Testis (tissue), 5 donors: ENCODE measurements at places on chromosomes 1 and 21. TPM values are rescaled to one million over a fixed set of nuclear protein-coding genes. Genes with fewer than 3 reads are reported as not detected.
A peak's percentile ranks its signal among the peaks of the same experiment; 100 is the strongest.

DNA sequence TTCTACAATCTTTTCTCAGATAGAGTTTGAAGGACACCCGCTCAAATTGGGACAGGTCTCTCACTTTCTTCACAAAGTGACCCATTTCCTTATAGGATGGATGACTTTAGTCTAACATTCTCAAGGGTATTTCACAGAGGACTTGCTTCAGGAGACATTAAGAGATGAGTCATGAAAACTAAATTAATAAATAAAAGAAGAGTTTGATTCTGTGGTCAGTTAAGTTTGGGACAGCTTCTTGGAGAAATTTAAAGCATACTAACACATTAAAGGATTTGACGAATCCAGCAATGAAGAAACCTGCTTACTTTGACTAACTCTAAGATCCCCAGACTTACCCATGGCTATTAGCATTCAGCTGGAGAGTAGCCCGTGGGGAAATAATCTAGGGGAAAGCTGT, 95.6 kb upstream of the RAB3GAP2 start:
- no peak for DNase-seq

- DNase-seq, result no peak
Measured at GRCh38 chr1:224540535-224540934, 75.6 kb upstream of the CNIH3 start.

DNA sequence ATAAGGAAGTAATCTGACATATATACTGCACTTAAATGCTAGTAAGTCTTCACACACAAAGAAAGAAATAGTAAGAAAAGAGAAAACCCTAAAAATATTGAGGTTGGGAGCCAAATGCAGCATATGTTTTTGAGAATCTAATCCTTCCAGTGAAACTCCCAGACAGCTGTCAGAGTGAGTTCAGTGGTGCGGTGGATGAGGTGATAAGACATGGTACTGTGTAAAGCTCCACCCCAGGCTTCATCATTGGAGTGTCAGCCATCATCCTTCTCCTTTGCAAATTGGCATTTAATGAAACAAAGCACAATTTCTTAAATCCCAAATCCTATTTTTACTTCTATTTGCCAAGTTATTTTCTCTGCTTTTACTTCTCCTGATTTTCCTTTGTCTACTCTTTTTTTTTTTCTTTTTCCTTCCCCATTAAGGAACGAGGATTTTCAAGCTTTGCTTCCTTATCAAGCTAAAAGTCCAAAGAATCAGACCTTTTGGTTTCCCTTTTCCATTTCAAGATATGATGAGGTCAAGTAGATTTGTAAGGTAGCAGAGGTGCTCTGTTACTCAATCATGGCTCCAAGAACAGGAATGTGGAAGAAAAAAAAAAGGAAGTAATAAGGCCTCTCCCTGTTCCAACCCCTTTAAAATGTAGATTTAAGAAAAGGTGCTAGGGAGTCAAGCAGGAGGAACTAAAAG, 343.3 kb downstream of the SETD4 start:
- no peak for DNase-seq

DNA sequence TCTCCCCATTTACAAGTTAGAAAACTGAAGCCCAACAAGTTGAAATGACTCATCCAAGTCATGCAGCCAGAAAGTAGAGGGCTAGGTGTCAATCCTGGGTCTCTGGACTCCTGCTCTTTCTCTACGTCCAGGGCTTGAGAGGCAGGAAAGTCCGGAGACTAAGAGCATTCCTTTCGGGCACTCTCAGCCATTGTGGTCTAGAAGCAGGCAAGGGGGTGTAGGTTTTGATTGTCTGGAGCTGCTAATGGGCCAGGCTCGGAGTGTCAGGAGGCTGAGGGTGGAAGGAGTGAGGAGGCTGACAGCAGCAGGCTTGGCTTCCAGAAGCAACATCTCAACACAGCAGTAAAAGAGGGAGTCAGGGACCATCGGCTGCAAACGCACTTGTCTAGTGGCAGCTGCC, 107.6 kb upstream of the KLHDC7A start:
- DNase-seq, result no peak

GRCh38 chr1:206514813-206515387, 7.6 kb downstream of the RASSF5 start:
- no peak for DNase-seq

DNA sequence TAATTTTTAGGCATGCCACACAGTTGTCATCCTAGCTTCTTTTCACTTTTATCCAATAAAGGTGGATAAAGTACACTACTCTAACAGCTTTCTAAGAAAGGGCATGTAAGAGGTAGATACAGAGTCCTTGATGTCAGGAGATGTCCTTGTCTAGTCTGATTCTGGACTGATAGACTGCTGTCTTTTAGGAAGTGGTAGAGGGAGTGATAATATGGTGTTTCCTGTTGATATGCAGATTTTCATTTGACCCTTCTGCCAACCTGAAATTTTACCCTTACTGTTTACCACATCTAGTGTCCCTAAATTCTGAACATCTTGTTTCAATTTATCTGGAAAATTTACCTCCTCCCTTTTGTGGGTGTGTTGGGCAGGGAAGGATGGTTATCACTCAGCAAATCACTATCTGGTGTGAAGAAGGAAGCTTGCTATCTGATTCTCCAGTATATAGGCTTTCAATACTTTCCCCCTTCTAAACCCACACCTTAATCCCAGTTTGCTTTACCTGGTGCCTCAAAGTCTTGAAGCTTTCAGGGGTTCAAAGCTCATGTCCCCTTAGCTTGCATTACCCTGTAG, 354.9 kb upstream of the SNX7 start:
- DNase-seq, result no peak

DNA sequence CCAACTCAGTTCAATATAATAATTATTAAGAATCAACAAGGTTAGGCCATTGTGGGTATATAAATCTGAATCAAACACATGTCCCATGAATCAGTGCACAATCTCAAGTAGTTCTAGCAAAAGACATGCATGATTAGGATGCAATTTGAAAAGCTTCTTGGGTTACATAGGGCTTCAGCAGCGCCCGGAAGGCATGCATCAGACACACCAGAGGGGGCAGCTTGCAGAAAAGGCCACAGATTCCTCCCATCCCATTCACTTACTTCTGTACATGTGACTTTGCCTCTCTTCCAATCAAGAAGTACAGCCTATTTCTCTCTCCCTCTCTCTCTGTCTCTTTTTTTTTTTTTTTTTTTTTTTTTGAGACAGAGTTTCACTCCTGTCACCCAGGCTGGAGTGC, 91.8 kb downstream of the KCNN3 start:
- DNase-seq, result no peak

DNA sequence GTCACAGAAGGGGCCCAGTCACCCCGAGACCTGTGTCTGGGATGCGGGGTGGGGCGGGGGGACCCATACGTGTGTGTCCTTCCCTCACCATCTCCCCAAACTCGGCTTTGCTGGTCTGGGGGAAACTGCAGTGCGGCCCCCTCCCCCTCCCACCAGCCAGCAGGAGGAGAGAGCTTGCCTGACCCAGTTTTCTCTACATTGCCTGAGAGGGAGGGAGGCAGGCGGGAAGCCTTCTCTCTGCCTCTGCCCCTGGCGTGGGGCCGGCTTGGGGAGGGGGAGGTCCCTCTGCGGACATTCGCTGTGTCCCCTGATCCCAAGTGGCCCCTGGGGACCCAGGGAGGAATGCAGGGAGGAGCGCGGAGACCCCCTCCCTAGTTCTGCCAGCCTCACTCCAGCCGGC, 3.9 kb downstream of the EPHA8 start:
- DNase-seq, result no peak

- DNase-seq, result no peak
Measured at GRCh38 chr21:36909423-36909822, 57.0 kb downstream of the HLCS start.

- no peak for DNase-seq
Measured at GRCh38 chr1:86068271-86068721, 88.3 kb downstream of the COL24A1 start.

- DNase-seq, result no peak
Measured at GRCh38 chr1:203626910-203627246, 246 bp downstream of the ATP2B4 start.

DNA sequence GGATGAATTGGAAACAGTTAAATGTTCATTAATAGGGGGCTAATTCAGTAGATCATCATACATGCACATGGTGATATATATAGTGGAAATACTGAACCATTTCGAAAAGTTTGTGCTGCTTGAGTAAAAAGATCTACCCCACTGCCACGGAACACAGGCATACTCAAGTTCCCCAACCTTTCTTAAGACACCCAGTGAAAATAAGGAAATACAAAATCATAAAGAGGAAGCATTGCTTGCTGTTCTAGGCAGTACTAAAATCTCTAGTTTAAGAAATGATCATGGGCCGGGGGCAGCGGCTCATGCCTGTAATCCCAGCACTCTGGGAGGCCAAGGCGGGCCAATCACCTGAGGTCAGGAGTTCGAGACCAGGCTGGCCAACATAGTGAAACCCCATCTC, 37.6 kb upstream of the KIRREL1 start:
- DNase-seq, result no peak

- DNase-seq, result no peak
Measured at GRCh38 chr1:213779228-213779627, 208.5 kb upstream of the PROX1 start.

DNA sequence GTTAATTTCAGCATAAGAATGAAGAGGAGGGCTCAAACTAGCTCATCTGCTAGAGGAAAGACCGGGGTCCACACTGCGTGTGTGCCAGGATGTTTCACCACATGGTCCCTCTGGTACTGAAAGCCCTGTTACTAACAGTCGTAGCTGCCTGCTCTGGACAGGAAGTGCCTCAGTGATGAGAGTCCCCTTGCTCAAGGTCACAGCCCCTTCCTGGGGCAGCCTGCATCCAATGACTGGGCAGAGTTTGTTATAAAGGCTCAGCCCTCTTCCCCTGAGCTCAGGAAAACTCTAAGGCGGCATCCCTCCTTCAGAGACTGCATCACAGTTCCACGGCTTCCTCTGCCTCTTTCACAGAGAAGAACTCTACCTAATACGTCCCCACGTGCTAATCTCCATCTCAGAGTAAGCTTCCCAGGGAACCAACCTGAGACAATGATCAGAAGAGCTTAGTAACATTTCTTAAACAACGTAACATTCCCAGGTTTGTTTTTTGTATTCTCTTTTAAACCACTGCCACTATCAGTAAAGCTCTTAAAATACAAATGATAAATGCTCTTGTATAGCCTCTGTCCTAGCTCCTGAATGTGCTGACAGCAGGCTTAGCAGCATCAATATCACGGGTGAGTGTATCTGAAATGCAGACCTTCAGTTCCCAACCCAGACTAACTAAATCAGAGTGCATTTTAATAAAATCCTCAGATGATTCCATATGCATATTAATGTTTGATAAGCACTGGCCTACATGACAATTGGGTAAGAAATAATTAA, 38.0 kb upstream of the ATP1A1 start:
- no peak for DNase-seq

GRCh38 chr1:170545476-170545875, 13.5 kb downstream of the GORAB start:
- DNase-seq, result no peak

- DNase-seq, result no peak
Measured at GRCh38 chr21:39392981-39393380, 44.1 kb upstream of the HMGN1 start.

GRCh38 chr1:171788696-171789095, 7.2 kb downstream of the METTL13 start:
- peak; percentile 55 for DNase-seq

- no peak for DNase-seq
Measured at GRCh38 chr1:63129184-63129583, 193.2 kb upstream of the FOXD3 start.

GRCh38 chr1:67838180-67838910, 5.1 kb upstream of the GNG12 start:
- no peak for DNase-seq

- DNase-seq, result no peak
Measured at GRCh38 chr1:216306830-216307229, 116.4 kb downstream of the USH2A start.

DNA sequence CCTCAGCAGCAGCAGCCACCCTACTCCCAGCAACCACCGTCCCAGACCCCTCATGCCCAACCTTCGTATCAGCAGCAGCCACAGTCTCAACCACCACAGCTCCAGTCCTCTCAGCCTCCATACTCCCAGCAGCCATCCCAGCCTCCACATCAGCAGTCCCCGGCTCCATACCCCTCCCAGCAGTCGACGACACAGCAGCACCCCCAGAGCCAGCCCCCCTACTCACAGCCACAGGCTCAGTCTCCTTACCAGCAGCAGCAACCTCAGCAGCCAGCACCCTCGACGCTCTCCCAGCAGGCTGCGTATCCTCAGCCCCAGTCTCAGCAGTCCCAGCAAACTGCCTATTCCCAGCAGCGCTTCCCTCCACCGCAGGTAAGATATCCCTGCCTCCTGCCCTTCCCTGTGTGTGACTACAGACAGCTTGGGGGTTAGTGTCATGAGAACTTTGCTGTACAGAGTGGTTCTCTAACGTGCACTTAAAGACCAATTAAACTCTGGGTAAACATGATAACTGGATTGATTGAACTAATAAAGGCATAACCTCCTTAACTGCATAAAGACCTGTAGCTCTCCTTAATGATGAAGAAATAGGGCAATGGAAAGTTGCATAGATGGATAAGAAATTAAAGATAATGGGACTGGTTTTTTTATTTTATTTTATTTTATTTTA, 35.6 kb downstream of the ARID1A start:
- DNase-seq, result no peak

GRCh38 chr21:44854664-44855446, 18.6 kb downstream of the PTTG1IP start:
- no peak for DNase-seq

The AJAP1 gene
- total RNA-seq, result 5.4 TPM

The NPHS2 gene
- total RNA-seq, result 0.37 TPM

The LENEP gene
- total RNA-seq, result 1.1 TPM

The HPCAL4 gene
- total RNA-seq, result 6.9 TPM

The SIPA1L2 gene
- total RNA-seq, result 36.1 TPM
